Activated CD4-positive, alpha-beta T cell treated with anti-CD3 and anti-CD28 coated beads for 36 hours (primary cell): ENCODE measurements at places on chromosomes 7 and 10.

- DNase-seq = no peak
Measured at GRCh38 chr7:128919241-128919640, 8.7 kb upstream of the KCP start.

GRCh38 chr7:11343818-11344413 is 370.2 kb downstream of the PHF14 start:
- DNase-seq = no peak

- DNase-seq = no peak
Measured at GRCh38 chr10:22959950-22960349, 32.1 kb downstream of the ARMC3 start.

DNA sequence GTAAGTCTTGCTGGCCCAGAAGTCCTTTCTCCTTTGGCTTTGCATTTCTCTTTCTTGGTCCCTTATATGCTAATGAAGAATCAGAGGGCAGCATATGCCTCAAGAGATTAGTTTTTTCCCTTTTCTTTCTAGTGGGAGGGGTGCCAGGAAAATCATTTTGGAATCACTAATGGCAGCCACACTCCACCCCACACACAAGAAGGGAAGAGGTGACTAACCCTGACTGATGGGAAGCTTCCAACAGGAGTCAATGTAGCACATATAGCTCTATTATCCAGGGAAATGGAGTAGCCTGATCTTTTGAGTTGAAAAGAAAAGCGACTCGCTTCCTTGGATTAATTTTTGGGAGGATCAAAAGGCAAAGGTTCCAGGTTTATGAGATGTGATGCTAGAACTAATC is 225.3 kb downstream of the KIF20B start:
- DNase-seq = no peak

- no peak for DNase-seq
Measured at GRCh38 chr10:98307916-98308541, 40.0 kb upstream of the LOXL4 start.

- DNase-seq = no peak
Measured at GRCh38 chr7:8251195-8251594, 10.8 kb downstream of the ICA1 start.

DNA sequence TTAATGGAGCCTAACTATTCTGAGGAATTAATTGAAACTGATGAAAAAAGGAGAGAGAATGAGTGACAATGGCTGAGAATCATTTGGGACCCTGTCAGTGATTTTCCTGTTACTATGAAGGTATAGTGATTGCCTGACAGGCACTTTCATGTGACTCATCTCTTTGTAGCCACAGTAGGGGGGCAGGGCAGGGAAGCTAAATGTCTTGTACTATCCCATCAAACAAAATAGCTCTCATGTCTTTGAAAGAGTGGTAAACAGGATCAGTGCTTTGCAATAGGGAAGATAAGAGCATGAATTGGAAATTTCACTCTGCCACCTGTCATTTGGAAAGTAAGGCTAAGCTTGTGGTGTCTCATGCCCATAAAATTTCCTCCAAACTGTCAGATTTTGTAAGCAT is 94.5 kb upstream of the GSDME start:
- DNase-seq = peak; percentile 68

- no peak for DNase-seq
Measured at GRCh38 chr7:94059746-94060145, 55.6 kb upstream of the BET1 start.

DNA sequence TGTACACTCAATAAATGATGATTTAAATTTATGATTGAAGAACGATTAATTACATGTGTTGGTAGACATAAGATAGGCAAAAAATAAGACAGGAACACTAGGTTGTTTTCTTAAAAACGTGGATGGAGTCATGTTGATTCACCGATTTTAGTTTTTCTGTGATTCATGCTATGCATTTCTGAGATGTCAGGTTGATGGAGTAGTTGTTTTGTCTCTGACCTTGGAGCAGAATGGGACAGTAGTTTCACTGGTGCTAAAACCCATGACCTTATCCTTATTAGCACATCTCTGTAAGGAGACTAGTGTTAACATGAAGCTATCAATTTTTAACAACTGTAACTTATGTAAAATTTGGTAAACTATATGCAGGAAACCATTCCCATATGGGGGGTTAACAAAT is 611.6 kb upstream of the FZD8 start:
- DNase-seq = no peak
